Germinal center (tissue), 1 donor: ENCODE measurements at places on chromosomes 12 and 14.
A peak's percentile ranks its signal among the peaks of the same experiment; 100 is the strongest.

DNA sequence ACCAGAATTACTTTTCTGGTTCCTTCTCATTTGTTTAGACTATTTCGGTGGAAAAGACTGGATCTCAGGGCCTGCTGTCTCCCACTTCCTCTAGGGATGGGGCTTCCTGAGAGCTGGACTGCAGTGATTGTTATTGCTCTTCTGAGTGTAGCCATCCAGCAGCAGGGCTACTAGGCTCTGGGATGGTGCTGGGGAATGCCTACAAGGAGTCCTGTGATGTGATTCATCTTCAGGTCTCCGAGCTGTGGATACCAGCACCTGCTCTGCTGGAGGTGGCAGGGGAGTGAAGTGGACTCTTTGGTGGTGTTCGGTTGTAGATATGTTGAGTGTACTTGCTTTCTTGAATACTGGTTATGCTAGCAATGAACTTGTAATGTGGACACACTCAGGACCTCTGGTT, 42.7 kb downstream of the AEBP2 start:
- no peak for DNase-seq

- DNase-seq, result no peak
Observed at GRCh38 chr14:104954746-104955395, 23.3 kb downstream of the AHNAK2 start.

DNA sequence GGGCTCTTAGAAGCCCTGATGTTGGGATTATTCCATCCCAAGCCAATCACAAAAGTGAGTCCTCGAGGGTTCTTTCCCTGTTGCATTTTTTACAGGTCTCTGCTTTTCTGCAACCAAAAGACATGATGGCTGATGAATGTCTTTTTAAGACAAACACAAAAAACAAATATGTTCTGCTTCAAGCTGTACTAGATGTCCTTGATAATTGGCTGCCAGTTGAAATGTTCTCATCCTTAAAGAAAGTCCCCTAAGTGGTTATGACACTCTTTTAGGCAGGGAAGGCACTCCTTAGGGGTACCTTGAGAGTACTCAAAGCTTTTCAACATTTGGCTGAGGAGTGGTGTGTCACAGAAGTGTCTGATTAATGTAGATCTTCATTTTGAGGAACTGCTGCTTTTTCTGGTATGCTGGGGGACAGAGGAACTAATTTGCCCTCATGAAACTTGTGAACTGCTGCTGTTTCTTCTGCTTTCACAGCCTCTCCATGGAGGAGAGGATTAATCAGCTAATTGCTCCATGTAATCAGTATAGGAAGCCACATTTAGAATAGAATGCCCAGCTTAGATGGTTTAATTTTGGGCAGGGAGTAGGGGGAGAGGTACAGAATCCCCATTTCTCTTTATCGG, 22.8 kb upstream of the IGF1 start:
- no peak for DNase-seq

- no peak for DNase-seq
Observed at GRCh38 chr12:88399811-88400210, 180.5 kb downstream of the KITLG start.

- no peak for DNase-seq
Observed at GRCh38 chr14:33794791-33795305, 156.0 kb downstream of the EGLN3 start.

GRCh38 chr12:3145033-3145432, 67.9 kb downstream of the TSPAN9 start:
- DNase-seq, result no peak

- no peak for DNase-seq
Observed at GRCh38 chr12:130459916-130460315, 122.2 kb downstream of the PIWIL1 start.

DNA sequence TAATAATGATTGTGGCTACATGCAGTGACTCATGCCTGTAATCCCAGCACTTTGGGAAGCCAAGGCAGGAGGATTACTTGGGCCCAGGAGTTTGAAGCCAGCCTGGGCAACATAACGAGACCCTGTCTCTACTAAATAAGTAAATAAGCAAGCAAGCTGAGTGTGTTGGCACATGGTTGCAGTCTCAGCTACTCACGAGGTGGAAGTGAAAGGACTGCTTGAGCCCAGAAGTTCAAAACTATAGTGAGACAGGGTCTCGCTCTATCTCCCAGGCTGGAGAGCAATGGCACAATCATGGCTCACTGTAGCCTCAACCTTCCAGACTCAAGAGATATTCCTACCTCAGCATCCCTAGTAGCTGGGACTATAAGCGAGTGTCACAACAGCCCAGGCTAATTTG, 64.7 kb downstream of the RPS6KA5 start:
- no peak for DNase-seq

GRCh38 chr12:108691998-108692808, 39.1 kb downstream of the CORO1C start:
- no peak for DNase-seq

GRCh38 chr12:125372085-125372484, 306.9 kb downstream of the AACS start:
- no peak for DNase-seq

GRCh38 chr14:49895480-49895879, 2.6 kb downstream of the ARF6 start:
- no peak for DNase-seq

DNA sequence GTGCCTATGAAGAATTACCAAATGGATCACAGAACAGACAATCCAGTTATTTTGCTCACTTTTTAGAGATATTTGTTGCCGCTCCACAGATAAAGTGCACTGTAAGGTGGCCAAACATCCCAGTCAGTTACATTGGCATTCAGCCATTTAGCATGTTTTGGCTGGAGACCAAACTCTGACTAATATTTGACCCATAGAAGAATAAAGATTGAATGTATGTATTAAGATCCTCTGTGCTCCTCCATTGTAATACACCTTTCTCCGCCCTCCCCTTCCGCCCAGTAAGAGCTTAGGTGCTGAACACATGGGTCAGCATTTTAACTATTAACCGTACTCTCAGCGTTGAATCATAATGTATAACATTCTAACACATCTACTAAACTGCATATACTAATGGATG, 163.4 kb downstream of the ANO6 start:
- no peak for DNase-seq

DNA sequence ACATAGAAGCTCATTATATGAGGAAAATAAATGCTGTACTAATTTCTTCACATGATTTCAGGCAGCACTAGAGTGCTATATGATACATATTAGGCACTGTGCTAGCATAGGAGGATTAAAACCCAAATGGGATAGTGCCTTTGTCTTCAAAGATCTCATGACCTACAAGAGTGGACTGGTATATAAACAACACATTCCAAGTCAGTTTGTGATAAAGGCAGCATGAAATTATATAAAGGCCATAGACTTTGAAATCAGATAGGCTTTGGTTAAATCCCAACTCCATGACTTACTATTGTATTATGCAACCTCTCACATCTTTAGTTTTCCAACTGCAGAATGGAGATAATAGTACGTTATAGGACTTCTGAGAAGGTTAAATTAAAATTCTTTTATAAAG, 179.7 kb downstream of the RAD51B start:
- no peak for DNase-seq

- no peak for DNase-seq
Observed at GRCh38 chr14:91927191-91927590, 20.3 kb downstream of the FBLN5 start.

GRCh38 chr12:91388573-91388972, 206.0 kb upstream of the DCN start:
- no peak for DNase-seq

GRCh38 chr14:77151245-77151644, 9.7 kb upstream of the ZDHHC22 start:
- DNase-seq, result peak; percentile 36

GRCh38 chr12:85804663-85805062, 31.5 kb downstream of the RASSF9 start:
- DNase-seq, result no peak

- no peak for DNase-seq
Observed at GRCh38 chr12:79925492-79925891, 9.4 kb downstream of the PPP1R12A start.

- DNase-seq, result no peak
Observed at GRCh38 chr12:4471256-4471655, 25.6 kb upstream of the FGF6 start.

GRCh38 chr12:13588574-13588973, 392.0 kb downstream of the EMP1 start:
- no peak for DNase-seq

DNA sequence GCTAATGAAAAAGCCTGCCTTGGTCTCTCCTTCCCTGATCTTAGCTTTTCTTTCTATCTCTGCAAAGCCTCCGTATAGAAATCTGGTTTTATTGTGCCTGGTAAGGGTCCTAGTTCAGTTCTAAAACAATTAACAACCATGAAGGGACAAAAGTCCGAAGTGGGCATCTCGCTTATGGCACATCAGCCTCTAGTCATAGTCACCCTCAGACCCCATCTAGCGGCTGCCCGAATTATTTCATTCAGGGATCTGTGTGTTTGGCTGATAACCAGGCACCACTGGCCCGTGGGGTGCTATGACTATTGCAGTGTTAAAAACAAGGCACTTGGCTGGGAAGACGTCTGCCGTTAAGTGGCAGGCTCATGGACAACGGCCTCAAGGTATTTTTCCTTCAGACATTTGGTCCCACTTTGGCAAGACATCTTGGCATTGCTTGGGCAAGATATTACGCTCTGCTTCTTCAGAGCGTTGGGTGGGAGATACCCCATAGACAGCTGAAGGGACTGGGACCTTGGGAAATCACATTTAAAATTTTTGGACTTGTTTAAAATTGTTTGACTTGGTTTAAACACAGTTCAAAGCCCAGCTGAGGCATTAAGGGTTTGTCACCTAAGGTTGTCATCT, 87.1 kb downstream of the SINHCAF start:
- DNase-seq, result peak; percentile 70

DNA sequence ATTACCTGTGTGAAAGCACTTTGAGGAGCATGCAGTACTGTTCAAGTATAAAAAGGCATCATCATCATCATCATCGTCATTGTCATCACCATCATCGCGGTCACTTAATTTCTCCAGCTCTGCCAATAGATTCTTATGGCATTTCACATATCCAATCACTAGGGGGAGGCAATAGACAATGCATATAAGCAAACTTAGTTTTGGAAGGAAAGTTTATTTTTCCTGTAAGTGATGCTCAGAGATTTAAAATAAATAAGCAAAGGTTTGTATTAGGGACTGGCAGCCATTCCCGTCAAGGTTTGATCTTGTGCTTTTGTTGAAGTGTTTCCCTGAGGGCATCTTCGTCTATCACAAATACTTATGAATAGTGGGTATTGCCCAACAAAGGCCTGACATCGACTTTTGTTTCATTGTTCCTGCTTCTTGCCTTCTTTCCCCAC, 127.4 kb downstream of the KTN1 start:
- DNase-seq, result no peak

GRCh38 chr14:75720842-75721498, 59.9 kb downstream of the TTLL5 start:
- DNase-seq, result no peak

DNA sequence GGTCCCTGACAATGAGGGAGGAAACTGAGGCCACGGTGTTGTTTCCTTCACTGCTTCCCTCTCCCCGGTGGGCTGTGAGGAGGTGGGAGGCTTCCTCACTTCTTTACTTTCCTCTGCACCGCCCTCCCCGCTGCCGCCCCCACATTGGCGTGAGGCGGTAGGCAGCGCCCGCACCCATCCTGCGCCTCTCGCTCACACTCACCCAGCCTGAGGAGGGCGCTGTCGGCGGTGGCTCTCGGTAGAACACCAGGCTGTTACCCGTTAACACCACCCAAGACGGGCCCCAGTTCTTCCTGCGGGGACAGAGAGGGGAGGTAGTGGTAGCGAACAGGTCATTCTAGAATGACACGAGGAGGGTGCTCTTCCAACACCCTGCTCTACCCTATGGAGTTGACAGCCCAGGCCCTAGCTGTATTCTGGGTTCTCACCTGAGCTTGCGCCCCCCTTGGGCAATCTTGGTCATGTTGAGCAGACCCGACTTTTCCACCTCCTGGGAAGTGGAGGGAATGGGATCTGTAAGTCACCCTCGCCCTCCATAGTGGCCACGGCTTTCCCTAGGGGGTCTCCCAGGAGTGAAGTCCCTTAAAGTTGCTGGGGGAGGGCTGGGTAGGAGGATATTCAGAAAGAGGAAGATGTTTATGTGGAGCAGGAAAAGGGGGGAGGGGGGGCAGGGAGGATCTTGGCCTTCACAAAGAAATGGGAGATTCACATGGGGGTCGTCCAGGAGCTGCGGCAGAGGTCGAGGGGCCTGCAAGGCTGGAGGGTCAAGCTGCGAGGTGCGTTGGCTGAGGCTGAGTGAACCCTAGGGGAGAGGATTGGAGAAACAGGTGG, 3.3 kb downstream of the ARHGAP9 start:
- peak; percentile 66 for DNase-seq

- DNase-seq, result no peak
Observed at GRCh38 chr14:74856366-74856765, 19.6 kb downstream of the PROX2 start.

- DNase-seq, result no peak
Observed at GRCh38 chr12:99658671-99659349, 11.3 kb downstream of the GARIN6 start.

- no peak for DNase-seq
Observed at GRCh38 chr14:77014004-77014604, 14.4 kb downstream of the IRF2BPL start.

DNA sequence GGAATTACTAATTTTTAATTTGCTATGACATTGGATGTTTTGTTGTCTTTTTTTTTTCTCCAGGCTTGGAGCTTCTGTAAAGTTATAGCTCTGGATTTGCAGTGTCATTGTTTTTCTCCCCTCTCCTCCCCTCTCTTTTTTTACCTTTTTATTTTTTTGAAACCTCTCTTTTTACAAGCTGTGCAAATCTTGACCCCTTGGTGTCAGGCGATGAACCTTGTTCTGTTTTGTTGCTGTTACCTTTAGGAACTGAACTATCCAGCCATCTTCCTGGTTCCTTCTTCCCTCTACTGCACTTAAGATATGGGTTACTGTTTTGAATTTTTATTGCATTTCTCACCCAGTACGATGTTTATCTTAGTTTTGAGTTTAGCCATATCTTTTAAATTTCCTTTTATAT, 13.7 kb downstream of the KTN1 start:
- DNase-seq, result no peak

DNA sequence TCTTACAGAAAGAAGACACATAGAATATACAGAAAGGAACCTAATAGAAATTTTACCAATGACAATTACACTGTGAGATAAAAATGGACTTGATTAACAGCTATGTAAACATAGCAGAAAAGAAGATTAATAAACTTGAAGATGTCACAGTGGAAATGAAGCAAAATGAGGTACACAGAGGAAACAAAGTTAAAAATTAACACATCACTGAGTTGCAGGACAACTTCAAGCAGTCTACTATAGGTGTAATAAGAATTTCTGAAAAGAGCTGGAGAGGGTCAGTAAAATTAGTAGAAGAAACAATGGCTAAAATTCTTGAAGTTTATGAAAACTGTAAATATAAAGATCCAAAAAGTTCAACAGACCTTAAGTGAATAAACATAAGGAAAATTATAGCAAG, 738.7 kb downstream of the C12orf50 start:
- no peak for DNase-seq
